ENCODE measurements at places on chromosomes 5 and 9.

DNA sequence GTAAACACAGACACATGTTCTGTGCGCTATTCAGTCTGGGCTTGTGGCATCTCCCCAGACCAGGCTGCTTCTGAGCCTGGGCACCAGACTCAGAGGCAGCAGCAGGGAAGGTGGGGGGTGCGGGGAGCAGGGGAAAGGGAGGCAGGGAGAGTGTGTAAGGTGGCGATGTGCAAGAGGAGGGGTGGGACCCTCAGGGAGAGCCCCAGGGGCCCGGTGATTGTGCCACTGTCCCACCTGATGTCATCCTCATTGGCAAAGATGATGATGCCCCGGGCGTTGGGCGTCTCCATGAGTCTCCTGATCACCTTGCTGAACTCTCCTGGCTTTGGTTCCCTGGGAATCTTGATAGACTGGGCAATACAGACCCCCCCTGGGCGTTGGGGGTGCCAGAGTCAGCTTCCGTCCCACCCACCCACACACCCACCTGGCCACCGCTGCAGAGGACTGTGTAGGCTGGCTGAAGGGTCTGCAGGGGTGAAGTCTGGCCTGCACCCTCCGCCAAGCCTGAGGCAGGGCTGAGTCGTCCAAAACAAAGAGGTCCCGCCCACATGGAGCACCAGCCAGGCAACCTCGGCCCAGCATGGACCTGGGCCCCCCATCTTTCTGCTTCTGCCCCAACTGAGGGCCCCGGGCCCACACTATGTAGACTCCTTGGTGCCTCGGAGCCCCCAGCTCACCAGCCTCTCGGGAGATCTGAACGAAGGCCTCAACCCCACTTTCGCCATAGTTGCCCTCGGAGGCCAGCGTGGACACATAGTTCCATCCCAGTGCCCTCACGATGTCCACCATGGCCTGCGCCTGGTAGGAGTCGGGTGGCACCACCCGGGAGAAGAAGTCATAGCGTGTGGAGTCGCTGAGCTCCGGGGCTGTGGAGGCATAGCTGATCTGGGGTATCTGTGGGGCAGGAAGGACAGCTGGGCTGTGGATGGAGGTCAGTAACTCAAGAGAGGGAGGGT is 3.7 kb downstream of the GRM6 start:
- no peak for DNase-seq

DNA sequence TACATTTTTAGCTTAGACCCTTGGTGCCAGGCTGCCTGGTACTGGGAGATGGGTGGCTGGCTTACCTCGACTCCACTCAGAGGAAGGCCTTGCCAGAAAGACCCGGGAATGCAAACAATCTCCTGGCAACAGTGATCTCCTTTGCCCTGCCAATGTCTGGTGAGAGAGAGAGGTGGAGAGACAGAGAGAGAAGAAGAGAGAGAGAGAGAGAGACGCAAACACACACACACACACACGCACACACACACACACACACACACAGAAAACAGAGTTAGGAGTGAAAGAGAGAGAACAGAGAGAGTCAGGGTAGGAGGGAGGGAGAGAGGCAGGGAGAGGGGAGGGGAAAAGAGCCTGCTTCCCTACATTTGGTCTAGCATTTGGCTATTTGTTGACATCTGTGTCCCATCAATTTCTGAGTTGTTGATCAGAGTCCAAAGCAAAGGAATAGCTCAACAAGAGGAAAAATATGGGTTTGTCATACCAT is 181.6 kb upstream of the MAP1B start:
- DNase-seq: no peak

- no peak for DNase-seq
These were observed 129.0 kb downstream of the PIK3R1 start for GRCh38 chr5:68344447-68345111.

- DNase-seq: no peak
These were observed 346.4 kb downstream of the BNC2 start for GRCh38 chr9:16524078-16524477.

- DNase-seq: no peak
These were observed 6.6 kb upstream of the CFAP157 start for GRCh38 chr9:127700140-127700539.

DNA sequence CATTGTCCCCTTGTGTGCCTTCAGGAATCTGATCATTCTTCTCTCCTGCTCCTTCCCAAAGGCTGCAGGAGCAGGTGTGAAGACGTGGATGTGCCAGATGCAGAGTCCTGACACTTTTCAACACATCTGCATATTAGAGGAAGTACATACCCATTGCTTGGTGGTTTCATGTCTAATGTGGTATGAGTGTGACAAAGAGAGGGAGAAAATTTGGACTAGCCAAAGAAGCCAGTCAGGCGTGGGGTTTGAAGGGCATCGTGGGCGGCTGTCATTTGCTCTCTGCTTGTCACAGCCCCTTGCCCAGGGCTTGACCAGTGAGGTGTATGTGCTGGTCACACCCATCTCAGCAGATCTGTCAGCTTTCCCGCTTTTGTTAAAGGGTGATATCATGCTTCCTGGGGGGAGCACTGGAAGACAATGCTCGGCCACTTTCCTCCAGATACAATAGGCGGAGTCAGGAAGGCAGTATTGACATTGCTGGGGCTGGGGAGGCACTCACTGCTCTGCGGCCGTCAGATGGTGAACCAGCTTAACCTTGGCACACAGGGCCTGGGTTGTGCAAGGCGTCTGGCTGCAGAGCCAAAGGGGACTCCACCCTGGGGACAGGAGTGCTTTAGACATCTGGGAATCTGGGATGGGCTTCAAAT is 8.6 kb downstream of the TEK start:
- no peak for DNase-seq

DNA sequence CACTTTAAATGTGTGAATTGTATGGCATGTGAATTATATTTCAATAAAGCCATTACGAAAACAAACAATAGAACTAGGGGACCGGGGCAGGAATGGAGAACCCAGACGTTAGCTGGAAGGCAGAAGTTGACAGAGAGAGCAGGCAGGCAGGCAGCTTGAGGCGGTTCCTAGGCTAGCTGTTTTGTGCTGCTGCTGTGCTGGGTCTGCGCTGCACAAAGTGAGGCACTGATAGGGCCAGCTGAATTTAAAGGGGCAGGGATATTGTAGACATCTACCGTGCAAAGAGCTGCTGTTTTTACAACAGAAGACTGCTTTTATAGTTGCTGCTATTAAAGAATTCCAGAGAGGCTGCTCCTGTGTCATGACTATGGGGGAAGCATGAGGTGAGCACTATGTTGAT is 21.6 kb upstream of the MIER3 start:
- DNase-seq: no peak

- DNase-seq: no peak
These were observed 16.0 kb downstream of the CTNND2 start for GRCh38 chr5:11888221-11888620.

DNA sequence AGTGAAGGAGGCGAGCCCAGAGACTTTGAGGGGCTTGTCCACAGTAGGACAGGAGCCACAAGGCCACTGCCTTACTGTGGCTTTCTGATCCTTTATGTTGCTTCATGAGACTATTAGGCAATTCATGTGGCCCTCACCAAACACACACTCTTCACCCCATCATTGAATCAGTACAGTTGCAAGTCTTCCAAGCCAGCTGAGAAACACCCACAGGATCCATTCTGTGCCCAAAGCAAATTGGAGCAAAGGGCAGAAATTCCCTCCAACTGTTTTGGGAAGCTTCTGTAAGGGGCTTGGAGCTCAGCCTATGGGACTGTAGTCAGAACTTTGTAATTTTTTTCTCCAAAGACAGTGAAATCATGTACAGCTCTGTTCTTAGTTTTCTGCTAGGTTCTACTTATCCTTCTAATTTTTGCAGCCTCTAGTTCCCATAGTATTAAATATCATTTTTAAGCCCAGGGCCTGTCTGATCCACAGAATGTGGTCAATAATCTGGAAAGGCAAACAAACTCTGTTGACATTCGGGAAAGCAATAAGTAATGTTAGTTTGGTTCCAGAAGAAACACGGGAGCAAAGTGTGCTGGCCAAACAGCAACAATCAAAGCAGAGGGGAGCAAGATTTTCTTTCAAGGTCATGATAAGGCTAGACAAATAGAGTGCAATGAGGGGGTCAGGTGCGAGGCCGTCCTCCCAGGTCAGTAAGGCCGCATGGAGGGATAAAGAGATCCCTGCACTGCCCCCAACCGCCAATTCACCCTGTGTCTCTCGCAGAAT is 47.0 kb downstream of the UBE2QL1 start:
- DNase-seq: no peak

DNA sequence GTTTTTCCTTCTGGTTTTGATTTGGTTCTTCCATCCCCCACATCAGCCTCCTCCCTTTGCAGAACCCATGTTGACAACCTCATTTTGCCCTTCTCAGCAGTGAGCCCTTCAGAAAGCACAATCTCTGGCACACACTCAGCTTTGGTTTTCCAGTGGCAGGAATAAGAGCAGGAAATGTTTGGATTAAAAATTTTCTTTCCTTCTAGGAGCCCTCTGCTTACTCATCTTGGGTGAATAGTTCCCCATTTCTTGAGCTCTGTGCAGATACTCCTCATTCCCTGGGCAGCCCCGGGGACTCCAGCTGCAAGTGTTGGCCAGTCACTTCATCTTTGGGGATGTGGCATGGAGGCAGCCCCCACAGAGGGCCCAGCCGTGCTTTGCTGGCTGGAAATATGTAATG is 170.5 kb downstream of the NR3C1 start:
- DNase-seq: no peak

- no peak for DNase-seq
These were observed 9.1 kb downstream of the BRD3OS start for GRCh38 chr9:134034215-134035040.

GRCh38 chr5:129112295-129112694 is 17.7 kb downstream of the ISOC1 start:
- DNase-seq: no peak

DNA sequence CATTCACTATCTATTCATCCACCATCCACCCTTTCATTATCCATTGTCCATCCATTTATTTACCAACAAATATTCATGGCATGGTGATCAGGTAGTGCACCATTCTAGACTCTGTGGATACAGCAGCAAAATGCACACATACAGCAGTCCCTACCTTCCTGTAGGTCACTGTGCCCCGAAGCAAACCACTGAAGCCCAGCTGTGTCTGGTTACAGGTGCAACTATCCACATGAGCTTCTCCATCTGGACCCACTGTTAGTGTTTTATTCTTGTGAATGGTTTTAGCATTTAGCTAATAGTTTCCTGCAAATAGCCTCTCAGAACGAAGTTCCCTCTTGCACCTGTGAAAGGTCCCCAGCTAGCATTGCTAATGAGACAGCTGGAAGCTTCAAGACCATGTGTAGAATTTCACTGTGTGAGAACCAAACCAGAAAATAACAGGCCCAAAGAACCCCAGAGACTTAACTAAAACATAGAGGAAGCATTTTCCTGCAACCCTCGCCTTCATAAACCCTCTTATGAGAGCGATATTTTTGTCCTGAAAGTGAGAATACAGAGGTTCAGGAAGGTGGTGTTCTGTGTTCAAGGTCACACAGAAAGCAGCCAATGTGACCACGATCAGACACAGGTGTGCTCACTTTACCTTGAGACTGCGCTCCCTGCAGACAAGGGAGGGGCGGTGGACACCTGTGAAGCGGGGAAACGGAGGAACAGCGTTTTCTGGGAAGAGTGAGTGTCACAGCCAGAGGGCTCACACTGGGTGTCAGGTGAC is 18.5 kb downstream of the PAEP start:
- no peak for DNase-seq

DNA sequence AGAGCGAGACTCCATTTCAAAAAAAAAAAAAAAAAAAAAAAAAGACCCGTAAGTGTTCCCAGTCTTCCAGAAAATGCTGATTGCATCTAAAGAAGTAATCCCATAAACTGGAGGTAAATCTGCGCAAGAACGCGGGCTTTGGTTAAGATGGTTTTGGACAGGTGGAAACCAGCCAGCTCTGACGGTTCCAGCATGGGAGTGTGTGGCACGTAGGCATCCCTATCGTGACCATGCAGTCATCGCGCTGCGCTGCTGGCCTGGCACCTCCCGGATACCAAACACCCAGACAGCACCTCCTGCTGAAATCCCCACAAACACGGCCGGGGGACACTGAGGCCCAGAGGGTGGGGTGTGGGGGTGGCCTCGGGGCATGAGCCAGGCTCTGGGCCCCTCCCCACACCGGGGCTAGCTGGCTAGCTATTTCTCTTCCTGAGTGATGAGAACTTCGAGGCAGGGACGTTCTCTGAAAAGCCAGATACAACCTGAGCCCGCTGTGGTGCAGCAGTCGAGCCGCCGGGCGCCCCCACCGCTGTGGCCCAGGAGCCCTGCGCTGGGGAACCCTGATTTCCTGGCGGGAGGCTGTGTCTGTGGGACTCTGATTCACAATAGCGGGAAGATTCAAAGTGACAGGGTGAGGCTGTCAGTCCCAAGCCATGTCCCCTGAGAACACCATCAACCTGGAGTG is 32.2 kb upstream of the NOTCH1 start:
- DNase-seq: no peak

- DNase-seq: no peak
These were observed 42.9 kb downstream of the TMEM38B start for GRCh38 chr9:105737205-105737604.

DNA sequence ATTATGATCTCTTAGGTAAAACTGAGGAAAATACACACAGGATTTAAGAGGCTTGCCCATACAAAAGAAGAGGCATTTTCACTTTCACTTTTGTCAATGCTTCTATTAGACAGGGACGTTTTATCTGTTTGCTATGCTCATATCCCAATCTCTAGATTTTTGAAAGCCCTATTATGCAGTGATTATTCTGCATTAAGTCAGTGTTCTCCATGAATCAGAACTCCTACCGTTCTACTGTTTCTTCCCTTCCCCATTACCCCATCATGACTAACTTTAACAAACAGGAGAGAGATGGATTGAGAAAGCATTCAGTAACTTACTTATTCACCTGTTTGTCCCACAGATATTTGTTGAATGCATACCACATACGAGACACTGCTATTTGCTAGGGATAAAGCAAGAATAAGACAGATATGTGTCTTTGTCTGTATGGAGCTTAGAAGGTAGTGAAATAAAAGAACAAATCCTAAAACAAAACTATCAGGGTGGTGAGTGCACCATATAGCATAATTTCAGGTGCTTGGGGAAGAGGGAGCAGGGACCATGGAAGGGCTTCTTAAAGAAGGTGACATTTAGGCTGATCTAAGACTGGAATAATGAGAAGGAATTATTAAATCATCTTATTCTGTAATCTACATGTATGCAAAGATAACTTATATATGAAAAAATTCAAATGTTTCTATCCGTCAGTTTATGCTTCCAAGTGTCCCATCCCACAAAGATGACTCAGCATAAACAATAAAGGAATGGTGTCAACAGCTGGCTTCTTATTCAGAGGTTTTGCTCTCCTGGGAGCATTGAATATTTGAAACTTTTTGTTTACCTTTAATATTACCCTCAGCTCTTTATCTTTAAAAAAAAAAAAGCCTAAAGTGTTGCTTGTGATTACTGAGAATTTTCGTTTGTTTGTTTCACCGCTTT is 328.1 kb downstream of the HINT1 start:
- DNase-seq: no peak

- no peak for DNase-seq
These were observed 89.3 kb downstream of the ZCCHC7 start for GRCh38 chr9:37209431-37210386.

- no peak for DNase-seq
These were observed 584.0 kb downstream of the ACTL7B start for GRCh38 chr9:108271646-108272348.

GRCh38 chr5:66616520-66617225 is 20.5 kb downstream of the MAST4 start:
- no peak for DNase-seq
